ENCODE measurements at places on chromosomes 5 and 9.

GRCh38 chr9:129358621-129359154 is 180.6 kb upstream of the IER5L start:
- no peak for DNase-seq

DNA sequence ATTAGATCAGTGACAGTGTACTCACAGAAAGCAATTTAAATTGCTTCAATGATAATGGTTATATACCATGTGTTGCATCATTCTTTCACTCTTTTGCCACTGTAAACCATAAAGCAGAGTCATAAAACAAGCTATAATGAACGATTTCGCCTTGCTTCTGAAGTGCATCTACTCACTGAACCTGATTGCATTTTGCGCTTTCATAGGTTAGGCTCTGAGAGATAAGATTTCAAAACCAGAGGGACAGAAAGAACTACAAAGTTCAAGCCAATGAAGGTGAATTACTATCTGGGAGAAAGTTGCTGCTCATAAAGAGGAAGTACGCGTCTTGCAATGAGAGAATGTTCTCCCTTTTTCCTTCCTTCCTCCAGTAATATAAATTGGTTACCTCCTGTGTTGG is 412.7 kb downstream of the CETN3 start:
- no peak for DNase-seq

GRCh38 chr5:75706775-75707174 is 10.5 kb downstream of the POC5 start:
- no peak for DNase-seq

DNA sequence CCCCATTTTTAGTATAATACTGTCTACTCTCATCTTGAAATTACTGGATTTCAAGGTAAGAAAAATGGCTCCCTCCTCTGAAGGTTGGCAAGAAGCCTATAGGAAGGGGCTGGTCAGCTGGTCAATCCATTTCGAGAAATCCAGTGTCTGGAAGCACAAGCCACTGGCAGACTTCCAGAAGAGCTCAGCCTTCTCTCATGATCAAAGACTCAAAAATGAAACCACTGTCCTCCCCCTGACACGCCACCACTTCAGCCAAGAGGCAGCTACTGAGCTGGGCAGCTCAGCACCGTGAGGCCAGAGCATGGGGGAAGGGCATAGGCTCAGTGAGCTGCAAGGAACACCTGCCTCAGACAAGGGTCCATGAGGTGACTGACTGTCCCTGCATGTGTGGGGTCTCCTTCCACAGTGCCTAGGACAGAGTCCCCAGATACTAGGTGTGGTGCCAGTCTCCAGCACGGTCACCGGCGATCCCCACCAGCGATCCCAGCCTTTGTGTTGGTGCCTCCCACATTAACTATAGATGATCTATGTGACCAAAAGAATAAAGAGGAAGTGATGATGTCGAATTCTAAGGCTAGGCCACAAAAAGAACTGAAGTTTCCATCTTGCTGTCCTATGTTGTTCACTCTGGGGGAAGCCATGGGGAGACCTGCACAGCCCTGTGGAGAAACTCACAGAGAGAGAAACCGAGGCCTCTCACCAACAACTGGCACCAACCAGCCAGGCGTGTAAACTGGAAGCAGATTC is 100.1 kb upstream of the LRRTM2 start:
- no peak for DNase-seq

- DNase-seq: no peak
Measured at GRCh38 chr5:50749873-50750272, 83.4 kb downstream of the PARP8 start.
